ENCODE measurements at places on chromosomes 4 and X.

DNA sequence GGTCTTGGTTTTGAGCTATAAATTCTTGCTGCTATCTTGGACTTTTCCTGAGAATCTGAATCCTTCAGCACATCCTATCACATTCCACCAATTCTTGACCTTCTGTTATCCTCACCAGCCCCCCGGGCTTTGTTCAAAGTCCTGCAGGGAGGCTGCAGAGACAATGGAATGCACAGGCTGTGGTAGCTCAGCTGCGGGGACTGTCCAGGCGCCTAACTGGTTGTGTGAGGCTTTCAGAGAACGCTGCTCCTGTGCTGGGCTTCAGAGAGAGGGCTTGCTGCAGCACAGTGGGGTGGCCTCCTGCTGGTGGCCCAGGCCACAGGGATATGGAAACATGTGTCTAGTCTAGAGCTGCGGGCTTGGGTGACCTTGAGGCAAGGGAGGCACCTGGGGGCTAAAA lies 196.3 kb upstream of the GATB start:
- no peak overlapping the region for H3K27ac ChIP-seq
- H3K4me1 ChIP-seq, result peaks cover 13% of the 10 kb centered on the region
- H3K4me3 ChIP-seq, result no peak overlapping the region
- no peak for DNase-seq

DNA sequence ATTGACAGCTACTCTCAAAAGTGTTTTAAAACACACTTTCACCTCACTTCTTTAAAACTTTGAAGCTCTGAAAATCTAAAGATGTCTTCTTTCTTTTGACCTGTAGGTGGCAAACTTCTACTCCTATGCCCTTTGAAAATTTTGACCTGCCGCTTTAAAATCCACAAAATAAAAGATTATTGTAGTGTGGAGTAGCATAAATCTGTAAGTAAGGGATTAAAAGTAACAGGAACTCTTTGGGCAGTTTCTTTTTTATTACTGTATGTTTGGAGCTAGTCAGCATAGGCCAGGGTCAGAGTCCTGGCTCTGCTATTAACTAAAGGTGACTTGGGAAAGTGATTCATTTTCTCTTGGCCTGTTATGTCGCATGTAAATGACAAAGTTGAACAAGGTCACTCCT lies 25.5 kb downstream of the BBS12 start:
- H3K27ac ChIP-seq, result no peak overlapping the region
- H3K4me1 ChIP-seq, result peaks cover 4% of the 10 kb centered on the region
- DNase-seq, result no peak
- no peak overlapping the region for H3K4me3 ChIP-seq
- H3K36me3 ChIP-seq, result no peaks in the 10 kb centered on the region

DNA sequence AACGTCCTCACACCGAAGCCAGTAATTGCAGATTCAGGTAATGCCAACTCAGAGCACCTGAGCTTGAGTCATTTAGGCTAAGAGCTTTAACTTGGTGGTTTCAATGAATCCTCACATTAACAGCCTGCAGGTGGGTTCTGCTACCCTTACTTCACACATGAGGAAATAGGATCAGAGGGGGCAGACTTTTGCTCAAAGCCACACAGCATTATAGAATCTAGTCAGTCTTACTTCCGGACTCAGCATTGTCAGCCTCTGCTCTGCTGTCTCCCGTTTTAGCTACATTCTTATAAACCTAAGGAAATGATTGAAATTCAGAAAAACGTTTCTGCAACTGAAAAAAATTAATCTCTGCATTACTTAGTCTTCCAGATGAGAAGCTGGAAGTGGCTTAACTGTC lies 6.0 kb downstream of the C4orf50 start:
- peaks cover 3% of the 10 kb centered on the region for H3K4me1 ChIP-seq
- no peak overlapping the region for H3K4me3 ChIP-seq
- no peak for DNase-seq
- peaks cover 57% of the 10 kb centered on the region for H3K27me3 ChIP-seq
- no peaks in the 10 kb centered on the region for H3K36me3 ChIP-seq

- H3K27me3 ChIP-seq, result no peaks in the 10 kb centered on the region
- no peaks in the 10 kb centered on the region for H3K4me1 ChIP-seq
- H3K36me3 ChIP-seq, result no peaks in the 10 kb centered on the region
- H3K27ac ChIP-seq, result no peak overlapping the region
Observed at GRCh38 chr4:166991006-166991561, 243.2 kb downstream of the SPOCK3 start.

GRCh38 chr4:66273110-66273509 lies 602.8 kb upstream of the EPHA5 start:
- H3K27me3 ChIP-seq, result no peaks in the 10 kb centered on the region
- no peak overlapping the region for H3K27ac ChIP-seq
- no peak overlapping the region for H3K4me3 ChIP-seq
- no peaks in the 10 kb centered on the region for H3K4me1 ChIP-seq
- no peaks in the 10 kb centered on the region for H3K36me3 ChIP-seq
- DNase-seq, result no peak

- no peaks in the 10 kb centered on the region for H3K4me1 ChIP-seq
- H3K36me3 ChIP-seq, result no peaks in the 10 kb centered on the region
- H3K4me3 ChIP-seq, result no peak overlapping the region
- H3K27me3 ChIP-seq, result no peaks in the 10 kb centered on the region
Observed at GRCh38 chr4:110733901-110734300, 111.0 kb upstream of the PITX2 start.

GRCh38 chrX:148865277-148866210 lies 365.1 kb downstream of the AFF2 start:
- DNase-seq, result no peak
- H3K4me1 ChIP-seq, result no peaks in the 10 kb centered on the region

GRCh38 chr4:125838924-125839323 lies 524.2 kb downstream of the FAT4 start:
- no peaks in the 10 kb centered on the region for H3K27me3 ChIP-seq
- H3K4me1 ChIP-seq, result no peaks in the 10 kb centered on the region
- H3K36me3 ChIP-seq, result no peaks in the 10 kb centered on the region
- no peak overlapping the region for H3K27ac ChIP-seq
- no peak overlapping the region for H3K4me3 ChIP-seq

DNA sequence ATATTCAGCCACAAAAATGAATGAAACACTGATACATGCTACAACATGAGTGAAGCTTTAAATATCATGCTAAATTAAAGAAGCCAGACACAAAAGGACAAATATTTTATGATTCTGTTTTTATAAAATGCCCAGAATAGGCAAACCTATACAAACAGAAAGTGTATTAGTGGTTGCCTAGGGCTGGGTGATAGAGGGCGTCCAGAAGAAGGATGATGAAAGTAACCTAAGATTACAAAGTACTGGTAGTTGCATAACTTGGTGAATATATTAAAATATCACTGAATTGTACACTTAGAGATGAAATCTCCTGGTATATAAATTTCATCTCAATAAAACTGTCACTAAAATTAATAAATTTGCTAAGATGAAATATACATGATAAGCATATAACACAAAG lies 67.5 kb downstream of the FBXW7 start:
- H3K4me1 ChIP-seq, result peaks cover 7% of the 10 kb centered on the region
- H3K27ac ChIP-seq, result no peak overlapping the region
- DNase-seq, result no peak
- no peak overlapping the region for H3K4me3 ChIP-seq
- no peaks in the 10 kb centered on the region for H3K36me3 ChIP-seq
- H3K27me3 ChIP-seq, result no peaks in the 10 kb centered on the region

- H3K36me3 ChIP-seq, result no peaks in the 10 kb centered on the region
- peaks cover 5% of the 10 kb centered on the region for H3K4me1 ChIP-seq
- DNase-seq, result no peak
- H3K27me3 ChIP-seq, result no peaks in the 10 kb centered on the region
- H3K27ac ChIP-seq, result no peak overlapping the region
Observed at GRCh38 chr4:138977524-138977923, 38.1 kb upstream of the NOCT start.

- no peaks in the 10 kb centered on the region for H3K36me3 ChIP-seq
- no peak overlapping the region for H3K27ac ChIP-seq
- DNase-seq, result no peak
- no peaks in the 10 kb centered on the region for H3K27me3 ChIP-seq
- no peak overlapping the region for H3K4me3 ChIP-seq
Observed at GRCh38 chrX:120463241-120463640, 5.9 kb downstream of the LAMP2 start.

GRCh38 chr4:31461421-31461820 lies 741.3 kb downstream of the PCDH7 start:
- no peak overlapping the region for H3K27ac ChIP-seq
- H3K4me1 ChIP-seq, result no peaks in the 10 kb centered on the region
- no peak overlapping the region for H3K4me3 ChIP-seq

DNA sequence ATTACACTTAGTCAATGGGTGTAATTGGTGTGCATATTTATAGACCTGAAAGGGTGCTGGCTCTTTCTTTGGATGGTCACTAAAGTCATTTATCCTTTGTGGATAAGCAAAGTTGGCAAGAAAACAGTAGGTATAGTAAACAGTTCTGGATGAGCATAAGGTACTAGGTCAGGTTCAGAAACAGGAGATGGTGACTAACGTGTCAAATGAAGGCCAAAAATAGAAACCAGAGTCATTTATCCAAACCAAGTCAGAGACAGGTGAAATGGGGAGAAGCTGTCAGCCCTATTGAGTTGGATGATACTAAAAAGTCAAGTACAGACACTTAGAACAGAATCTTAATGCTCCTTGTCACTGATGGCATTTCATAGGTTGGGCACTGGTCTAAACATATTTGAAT lies 313.1 kb downstream of the KLHL13 start:
- no peak overlapping the region for H3K4me3 ChIP-seq
- no peak overlapping the region for H3K27ac ChIP-seq
- H3K27me3 ChIP-seq, result no peaks in the 10 kb centered on the region
- no peaks in the 10 kb centered on the region for H3K4me1 ChIP-seq
- H3K36me3 ChIP-seq, result no peaks in the 10 kb centered on the region
- DNase-seq, result no peak

DNA sequence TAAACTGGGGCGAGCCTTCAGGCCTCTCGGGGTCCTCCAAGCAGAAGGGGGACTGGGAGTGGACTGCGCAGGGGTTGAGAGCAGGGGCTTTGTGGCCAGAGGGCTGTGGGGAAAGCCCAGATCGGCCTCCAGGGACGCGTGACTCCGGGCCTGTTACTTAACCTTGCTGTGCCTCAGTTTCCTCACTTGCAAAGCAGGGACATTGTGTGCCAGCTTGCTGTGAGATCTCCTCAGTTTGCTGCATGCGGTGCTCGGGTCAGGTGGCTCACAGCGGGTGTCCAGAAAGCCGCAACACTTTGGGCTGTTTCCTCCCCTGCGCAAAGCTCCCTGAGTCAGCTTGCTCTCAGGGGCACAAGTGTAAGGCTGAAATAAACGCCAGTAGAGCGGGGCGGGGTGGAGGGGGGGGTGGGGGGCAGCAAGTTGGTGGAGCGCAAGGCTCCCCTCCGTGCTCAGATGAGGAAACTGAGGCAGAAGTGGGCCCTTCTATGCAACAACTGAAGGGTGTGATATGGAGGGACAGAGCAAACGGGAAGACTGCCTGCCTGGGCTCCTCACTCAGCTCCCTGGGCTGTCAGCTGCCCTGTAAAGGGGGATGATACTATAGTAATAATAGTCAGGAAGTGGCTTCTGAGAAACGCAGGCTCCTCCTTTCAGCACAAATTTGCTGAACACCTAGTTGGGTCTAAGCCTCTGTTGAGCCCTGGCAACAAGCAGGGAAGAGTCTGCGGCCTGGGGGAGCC lies 101.0 kb downstream of the HMX1 start:
- DNase-seq, result no peak
- no peaks in the 10 kb centered on the region for H3K36me3 ChIP-seq
- H3K4me1 ChIP-seq, result no peaks in the 10 kb centered on the region
- H3K27me3 ChIP-seq, result no peaks in the 10 kb centered on the region
- H3K4me3 ChIP-seq, result no peak overlapping the region

DNA sequence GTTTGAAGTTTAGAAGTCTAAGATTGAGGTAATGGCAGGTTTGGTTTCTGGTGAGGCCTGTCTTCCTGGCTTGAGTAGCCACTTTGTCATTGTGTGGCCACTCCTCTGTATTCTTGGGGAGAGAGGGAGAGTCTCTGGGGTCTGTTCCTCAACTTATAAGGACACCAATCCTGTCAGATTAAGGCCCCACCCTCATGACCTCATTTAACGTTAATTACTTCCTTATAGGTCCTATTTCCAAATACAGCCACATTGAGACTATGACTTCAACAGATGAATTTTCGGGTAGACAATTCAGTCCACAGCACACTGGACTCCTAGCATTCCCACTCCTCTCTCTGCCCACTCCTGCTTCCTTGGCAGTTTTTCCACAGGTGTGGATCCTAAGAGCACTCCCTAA lies 350.8 kb upstream of the CASK start:
- no peaks in the 10 kb centered on the region for H3K36me3 ChIP-seq
- no peak overlapping the region for H3K27ac ChIP-seq
- H3K27me3 ChIP-seq, result no peaks in the 10 kb centered on the region
- H3K4me1 ChIP-seq, result no peaks in the 10 kb centered on the region
- DNase-seq, result no peak

DNA sequence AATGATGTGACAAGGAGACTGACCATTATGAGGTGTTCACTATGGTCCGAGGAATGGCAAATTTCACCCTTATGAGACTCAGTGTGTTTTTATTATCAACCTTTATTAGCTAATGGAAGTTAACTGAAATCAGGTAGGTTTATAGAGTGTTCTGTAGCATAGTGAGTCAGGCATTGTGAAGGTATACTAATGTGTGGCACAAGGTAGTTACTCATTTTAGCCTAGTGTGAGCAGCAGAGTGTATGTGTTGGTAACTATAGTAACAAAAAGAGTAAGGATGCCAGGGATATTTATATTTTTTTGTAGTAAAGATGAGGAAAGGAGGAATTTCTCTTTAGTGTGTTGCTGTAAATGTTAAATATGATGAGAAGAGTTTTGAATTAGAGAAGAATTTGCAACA lies 12.0 kb downstream of the PDLIM5 start:
- peaks cover 26% of the 10 kb centered on the region for H3K4me1 ChIP-seq
- H3K27me3 ChIP-seq, result no peaks in the 10 kb centered on the region
- no peaks in the 10 kb centered on the region for H3K36me3 ChIP-seq
- no peak for DNase-seq

DNA sequence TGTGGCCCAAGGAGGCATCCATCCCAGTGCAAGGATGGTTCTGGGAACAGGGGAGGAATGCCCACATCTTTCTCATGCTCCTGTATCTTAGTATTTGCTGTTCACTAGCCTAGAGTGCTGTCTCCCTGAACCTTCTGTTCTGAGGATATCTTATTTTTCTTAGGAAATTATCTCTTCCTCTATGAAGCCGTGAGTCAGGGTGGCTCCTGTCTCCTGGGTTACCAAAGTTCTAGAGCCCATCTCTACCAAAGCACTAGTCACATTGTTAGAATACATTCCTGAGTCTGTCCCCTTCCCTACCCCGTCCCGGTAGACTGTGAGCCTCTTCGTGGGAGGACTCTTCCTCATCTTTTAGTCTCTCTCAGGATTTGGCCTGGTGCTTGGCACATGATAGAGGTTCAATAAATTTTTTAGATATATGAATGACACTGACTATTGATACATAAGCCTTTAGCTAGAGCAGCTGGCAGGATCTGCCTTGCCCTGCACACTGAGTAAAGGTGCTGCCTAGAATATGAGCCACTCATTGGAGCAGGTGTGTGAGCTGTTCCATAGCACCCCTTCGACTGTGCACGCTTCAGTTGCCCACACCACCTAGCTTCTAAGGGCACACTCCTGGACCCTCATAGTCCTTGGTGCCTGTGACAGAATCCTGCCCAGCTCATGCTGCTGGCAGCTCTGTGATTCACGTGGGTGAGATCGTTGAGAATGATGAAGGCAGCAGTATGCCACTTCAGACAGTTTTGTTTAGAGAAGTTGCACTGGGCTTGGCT lies 13.3 kb downstream of the CXCR3 start:
- DNase-seq, result no peak
- no peaks in the 10 kb centered on the region for H3K27me3 ChIP-seq
- no peak overlapping the region for H3K4me3 ChIP-seq
- no peak overlapping the region for H3K27ac ChIP-seq
- H3K4me1 ChIP-seq, result peaks cover 6% of the 10 kb centered on the region
- peaks cover 51% of the 10 kb centered on the region for H3K36me3 ChIP-seq

All from esophagus muscularis mucosa (tissue), 4 donors.